Cortex of kidney (tissue), 1 donor: ENCODE measurements at places on chromosomes 3 and 15.

DNA sequence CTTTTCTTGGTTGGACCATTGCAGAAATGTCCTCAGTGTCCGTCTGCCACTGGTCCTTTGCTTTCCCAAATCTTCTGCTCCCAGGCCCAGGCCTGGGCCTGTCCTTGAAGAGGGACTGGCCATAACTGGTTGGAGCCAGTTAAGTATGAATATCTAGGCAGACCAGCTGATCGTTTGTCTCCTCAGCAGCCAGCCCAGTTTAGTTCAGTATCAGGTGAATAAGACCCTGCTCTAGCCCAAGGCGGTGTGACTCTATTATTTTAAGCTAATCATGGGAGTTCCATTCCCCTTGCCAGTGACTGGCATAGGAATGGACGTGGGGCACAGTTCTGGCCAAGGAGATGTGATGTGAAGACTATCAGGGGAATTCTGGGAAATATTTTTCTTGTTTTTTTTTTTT, 73.9 kb upstream of the RASGRF1 start:
- DNase-seq, result no peak

DNA sequence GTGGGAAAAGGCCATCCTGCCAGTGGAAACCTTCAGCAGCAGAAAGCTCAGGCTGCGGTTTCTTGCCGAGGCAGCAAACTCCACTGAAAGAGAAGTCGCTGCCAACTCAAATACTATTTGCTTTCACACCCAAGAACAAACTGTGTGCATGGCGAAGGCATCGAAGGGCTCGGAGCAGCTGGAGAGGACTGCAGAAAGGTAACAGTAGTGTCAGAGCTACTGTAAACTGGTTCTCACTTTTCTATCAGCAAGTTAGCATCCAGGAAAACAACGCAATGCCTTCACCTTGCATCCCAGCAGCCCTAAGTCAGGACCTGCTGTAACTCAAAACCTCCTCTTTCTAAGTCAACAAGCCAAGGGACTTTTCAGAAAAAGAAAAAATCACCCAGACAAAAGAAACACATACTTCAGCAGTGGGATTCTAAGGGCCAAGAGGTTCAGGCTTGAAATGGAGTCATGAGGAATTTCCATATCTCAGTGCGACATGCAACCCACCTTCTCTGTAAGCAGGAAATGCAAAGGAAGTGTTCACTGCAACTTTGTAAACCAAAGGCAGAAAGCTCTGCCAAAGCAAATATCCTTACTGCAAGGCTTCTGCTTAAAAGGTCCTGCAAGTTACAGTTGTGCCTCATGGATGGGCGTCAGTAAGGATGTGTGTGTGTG, 193.5 kb downstream of the FOXP1 start:
- no peak for DNase-seq

DNA sequence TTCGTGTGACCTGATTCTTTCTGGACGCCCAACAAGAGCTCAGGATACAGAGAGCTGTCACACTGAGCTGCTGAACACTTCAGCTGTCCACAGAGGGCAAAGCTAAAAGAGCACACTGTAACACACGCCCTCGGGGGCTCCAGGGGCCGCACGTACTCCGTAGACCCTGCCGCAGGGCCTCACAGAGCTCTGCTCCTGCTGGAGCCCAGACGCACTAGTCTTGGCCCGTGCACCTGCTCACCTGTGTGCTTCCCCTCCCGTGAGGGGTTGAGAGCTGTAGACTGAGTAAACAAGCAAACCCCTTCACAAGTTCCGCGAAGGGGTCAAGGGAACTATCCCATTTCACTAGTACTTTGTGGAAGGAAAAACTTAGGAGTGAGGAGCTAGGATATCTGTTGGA, 30.7 kb upstream of the TUSC7 start:
- DNase-seq, result no peak

GRCh38 chr15:68897016-68897415, 33.3 kb upstream of the SPESP1 start:
- no peak for DNase-seq

- no peak for DNase-seq
Observed at GRCh38 chr3:46127503-46127902, 80.6 kb downstream of the CCR1 start.
